Cardiac ventricle fibroblast (primary cell): ENCODE measurements at places on chromosomes 16 and 17. TPM values are rescaled to one million over a fixed set of nuclear protein-coding genes. Genes with fewer than 3 reads are reported as not detected.

Gene MAFG
- total RNA-seq = 15.5 and 17.4 TPM in 2 replicates

Gene TLCD3A
- 12.9 and 15.8 TPM in 2 replicates for total RNA-seq

Gene CLEC10A
- 0.24 TPM in 1 of 2 replicates, not detected in the other for total RNA-seq

Gene ZNF200
- total RNA-seq = 5.2 and 8.3 TPM in 2 replicates

Gene TNP2
- not detected in 2 replicates for total RNA-seq

Gene NPW
- 2.9 and 6.9 TPM in 2 replicates for total RNA-seq

Gene CES1
- total RNA-seq = 28.2 and 41.6 TPM in 2 replicates
